ENCODE measurements at places on chromosomes 12 and 14.

DNA sequence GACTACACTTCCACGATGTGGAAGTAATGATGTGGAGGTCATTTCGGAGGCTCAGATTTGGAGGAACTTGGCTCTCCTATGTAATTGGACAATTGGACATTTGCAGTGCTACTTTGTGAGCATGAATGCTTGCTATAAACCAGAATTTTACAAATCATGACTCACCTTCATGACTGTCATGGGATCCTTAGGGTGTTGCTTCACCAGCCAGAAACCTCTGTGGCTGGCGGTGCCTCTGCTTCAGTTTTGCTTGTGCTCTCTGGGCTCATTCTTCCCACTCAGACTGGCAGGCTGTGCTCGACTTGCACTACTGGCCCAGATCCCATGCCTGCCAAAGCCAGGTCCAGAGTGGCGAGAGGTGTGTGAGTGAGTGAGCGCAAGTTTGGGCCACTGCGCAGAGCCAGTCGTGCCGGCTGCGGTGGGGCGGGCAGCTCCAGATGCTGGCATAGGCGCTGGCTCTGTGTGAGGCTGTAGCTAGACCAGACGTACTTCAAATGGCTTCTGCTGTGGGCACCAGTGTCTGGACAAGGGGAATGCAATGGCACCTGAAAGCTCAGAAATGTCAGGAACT lies 387.8 kb downstream of the AEBP2 start:
- DNase-seq: no peak

DNA sequence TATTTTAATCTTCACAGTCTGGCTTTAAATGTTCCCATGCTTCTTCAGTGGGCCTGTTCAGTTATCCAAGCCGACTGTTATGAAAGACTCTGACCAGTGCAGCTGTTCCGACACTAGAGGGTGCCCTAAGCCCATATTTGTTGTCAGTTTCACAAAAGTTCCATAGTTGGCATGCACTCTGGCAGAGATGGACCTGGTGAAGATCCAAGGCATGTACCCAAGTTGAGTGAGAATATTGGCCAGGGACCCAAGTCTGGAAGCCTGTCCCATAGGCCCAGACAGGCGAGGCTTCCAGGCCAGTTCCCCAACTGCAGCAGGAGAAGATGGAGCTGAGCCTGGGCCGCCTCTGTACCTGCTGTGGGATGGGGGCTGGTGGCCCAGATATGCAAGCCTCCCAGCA lies 27.4 kb upstream of the GUCY2C start:
- peak; percentile 58 for DNase-seq

- DNase-seq: no peak
These were observed 78.5 kb downstream of the ADGRD1 start for GRCh38 chr12:131032082-131032750.

GRCh38 chr12:65775720-65776119 lies 48.6 kb upstream of the HMGA2 start:
- no peak for DNase-seq

DNA sequence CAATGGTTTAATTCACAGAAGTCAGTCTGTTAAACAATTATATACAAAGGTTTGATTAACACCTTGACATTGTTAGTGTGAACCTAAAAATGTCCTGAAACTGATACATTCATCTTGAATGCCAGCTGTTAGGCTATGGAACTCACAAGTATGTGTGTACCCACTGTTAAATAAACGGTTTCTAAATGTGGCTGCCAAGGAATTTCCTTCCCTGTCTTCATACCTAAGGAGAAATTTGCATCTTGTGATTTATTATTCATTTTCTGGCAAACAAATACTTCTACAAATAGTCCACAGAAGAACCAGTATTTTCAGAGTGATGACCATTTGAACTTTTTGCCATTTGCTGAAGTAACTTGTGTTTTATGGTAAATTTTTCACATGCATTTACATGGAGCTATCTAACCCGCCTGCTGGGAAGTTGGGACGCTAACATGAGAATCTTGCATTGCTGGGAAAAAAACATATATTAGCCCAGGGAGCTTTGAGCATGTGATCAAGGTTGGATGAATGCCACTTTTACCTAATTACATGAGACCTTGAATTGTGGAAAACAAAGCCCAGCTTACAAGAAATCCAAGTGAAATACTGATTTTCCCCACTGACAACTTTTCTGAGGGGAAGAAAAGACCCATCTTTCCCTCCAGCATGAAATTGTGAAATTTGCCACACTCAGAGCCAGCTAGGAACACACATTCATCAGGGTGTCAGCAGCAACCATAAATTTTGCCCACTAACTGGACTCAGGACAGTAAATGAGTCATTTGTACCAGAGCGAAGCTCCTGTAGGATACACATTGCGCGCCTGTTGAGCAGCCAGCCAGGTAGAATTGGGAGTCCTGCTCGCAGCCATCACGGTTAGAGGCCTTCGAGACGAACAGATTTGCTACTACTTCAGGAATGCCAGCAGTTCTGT lies 118.0 kb downstream of the KICS2 start:
- DNase-seq: no peak

DNA sequence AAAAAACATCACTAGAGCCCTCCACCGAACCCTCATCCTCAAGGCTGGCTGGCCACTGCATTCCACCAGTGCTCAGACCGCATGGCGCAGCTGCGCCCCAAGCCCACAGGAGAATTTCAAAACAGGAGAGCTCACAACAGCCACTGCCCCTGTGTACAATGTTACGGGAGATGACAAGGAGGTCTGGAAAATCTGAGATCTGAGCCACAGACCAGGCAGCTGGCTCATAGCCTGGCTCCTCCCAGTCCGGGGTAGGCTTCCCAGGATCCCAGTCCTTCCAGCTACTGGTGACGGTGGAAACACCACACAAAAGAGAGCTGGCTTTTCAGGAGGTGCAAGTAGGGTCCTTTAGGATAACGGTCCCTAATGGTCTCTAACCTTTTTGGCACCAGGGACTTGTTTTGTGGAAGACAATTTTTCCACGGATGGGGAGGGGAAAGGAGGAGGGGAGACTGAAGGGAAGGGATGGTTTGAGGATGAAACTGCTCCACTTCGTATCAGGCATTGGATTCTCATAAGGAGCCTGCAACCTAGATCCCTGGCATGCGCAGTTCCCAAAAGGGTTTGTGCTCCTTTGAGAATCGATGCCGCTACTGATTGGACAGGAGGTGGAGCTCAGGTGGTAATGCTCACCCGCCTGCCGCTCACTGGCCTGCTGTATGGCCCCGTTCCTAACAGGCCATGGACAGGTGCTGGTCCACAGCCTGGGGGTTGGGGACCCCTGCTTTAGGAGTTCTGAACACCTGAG lies 23.0 kb upstream of the NRDE2 start:
- DNase-seq: no peak

DNA sequence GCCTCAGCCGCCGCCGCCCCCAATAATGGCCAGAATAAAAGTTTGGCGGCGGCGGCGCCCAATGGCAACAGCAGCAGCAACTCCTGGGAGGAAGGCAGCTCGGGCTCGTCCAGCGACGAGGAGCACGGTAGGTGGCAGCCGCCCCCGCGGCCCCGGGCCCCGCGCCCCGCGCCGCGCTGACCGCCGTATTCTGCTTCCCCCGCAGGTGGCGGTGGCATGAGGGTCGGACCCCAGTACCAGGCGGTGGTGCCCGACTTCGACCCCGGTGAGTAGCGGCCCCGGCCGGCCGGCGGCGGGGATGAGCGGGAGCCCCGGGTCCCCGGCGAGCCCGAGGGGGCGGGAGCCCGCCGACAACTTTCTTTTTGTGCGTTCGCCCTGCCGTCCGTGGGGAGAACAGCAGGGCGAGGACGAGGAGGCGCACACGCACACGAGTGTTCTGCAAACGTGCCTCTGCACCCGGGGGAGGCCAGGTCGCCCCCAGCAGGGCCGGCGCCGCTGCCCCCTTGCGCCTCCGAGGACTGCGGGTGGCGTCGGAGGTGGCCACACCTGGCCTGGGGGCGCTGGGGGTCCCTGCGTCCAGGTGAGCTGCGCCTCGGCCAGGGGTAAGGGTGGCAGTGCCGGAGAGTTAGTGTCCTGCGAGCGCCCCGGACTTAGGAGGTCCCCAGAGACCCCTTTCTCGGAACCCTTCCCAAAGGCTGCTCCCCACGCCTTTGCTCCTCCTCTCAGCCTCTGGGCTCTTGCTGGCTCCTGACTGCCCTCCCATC lies 794 bp downstream of the RCOR1 start:
- DNase-seq: peak; percentile 55

- no peak for DNase-seq
These were observed 956.0 kb upstream of the NOVA1 start for GRCh38 chr14:27553790-27554189.

- no peak for DNase-seq
These were observed 78.4 kb upstream of the EEA1 start for GRCh38 chr12:93007544-93007943.

DNA sequence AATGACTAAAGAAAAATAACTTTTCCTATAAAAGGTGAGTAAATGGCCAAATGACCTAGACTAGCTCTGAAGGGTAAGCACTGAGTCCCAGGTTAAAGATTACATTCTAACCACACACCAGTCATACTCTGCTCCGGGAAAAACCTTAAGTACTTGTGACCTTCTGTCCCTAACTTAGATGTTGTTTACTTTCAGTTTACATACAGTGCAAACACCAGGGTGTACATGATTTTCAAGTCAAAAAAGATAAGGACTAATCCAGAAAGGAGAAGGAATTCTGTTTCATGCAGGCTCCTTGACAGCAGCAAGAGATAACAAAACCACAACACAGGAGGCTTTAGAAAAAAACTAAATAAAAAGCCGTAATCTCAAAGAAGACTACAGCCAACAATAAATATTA lies 174.2 kb downstream of the PPM1H start:
- no peak for DNase-seq

DNA sequence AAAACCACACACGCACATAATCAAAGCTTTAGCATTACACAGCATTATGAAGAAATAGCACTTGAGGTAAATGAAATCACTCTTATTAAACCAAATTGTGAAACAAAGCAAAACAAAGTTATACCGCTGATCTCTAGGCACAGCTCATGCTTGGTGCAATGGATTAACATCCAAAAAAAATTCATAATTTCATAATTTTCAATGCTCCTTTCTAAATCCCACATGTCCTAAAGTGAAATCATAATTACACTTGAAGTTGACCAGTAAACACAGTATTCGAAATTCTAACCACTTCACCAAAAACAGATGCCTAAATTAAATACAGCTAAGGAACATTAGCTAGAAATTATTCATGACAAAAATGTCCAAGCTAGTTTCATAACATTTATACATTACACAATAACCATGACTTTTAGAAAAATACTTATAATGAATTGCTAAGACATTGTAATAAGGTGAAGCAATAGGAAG lies 1.5 kb downstream of the MLH3 start:
- no peak for DNase-seq

DNA sequence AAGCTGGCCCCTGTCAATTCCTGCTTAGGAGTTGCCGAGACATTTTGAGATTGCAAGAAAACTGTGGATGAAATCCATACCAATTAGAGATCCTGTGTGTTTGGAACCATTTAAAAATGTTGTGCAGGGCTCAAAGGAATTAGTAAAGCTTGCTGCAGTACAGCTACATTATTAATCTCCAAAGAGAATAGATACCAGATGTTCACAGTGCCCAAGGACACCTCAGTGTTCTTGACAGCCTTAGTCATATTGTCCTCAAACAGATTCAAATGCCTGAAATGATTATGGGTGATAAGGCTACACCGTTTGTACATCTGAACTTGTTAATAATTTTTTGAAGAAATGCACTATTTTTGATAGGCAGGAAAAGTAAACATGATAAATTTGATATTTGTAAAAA lies 164.6 kb downstream of the MSRB3 start:
- no peak for DNase-seq

DNA sequence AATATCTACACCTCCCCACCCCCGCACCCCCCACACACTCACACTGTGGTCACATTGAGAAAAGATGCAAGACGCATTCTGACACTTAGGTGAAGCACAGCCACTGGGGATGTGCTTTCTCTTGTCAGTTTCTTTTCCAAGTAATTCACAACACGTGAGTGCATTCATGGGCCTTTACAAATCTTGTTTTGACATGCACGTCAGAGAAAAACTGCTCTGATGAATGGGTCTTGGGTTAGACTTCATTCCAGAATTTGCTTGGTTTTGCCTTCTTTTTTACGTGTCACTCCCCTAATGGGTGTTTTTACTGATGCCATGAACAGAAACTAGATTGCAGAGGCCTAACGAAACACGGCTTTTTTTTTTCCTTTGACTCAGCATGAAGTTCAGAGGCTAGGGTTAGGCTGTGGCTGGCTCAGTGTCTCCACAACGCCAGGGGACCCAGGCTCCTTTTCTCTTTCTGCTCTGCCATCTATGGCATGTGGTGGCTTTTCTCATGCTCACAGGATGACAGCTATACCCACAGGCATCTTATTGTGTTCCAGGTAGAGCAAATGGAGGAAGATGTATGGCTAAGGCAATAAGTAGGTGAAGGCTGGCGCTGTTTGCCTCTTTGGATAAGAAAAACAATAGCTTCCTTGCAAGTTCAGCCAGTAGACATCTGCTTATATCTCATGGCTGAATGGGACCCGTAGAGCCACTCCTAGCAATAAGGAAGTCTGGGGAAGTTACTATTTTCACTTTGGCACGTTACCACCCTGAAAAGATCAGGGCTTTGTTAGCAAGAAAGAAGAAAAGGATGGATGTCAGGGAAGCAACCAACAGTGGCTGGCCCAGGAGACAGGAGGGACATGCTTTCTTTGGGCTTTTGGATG lies 253.3 kb downstream of the SLC15A4 start:
- no peak for DNase-seq

GRCh38 chr12:132904718-132905328 lies 17.4 kb upstream of the CHFR start:
- DNase-seq: peak; percentile 90

DNA sequence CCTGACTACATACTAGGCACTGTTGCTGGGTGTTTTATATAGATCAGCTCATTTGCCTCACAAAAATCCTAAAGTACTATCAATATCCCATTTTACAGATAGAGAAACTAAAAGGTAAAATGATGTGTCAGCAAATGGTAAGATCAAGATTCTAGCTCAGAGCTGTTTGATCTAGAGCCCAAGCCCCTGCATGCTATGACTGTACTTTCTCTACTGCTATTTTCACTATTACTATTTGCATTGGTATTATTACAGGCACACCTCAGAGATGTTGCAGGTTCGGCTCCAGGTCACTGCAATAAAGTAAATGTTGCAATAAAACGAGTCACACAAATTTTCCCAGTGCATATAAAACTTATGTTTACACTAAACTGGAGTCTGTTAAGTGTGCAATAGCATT lies 10.9 kb downstream of the ISCU start:
- DNase-seq: no peak

- peak; percentile 86 for DNase-seq
These were observed 6.2 kb downstream of the MAP3K12 start for GRCh38 chr12:53492830-53493609.

Measured in CD4-positive, alpha-beta T cell treated with Interleukin-6 at 100 ng/mL for 8 hours (primary cell).